ENCODE measurements at places on chromosomes 6 and 20. TPM values are rescaled to one million over a fixed set of nuclear protein-coding genes. Genes with fewer than 3 reads are reported as not detected.

Gene MICB
- total RNA-seq, result 20.7 TPM

Gene OPRL1
- 0.19 TPM for total RNA-seq

Gene CDK19
- 7.3 TPM for total RNA-seq

Gene EGFL8
- 1.4 TPM for total RNA-seq

Gene HLA-DMA
- total RNA-seq, result 6.2 TPM

Gene ACTL10
- 2.7 TPM for total RNA-seq

Gene CCN2
- total RNA-seq, result 323 TPM

Gene CCND3
- total RNA-seq, result 11.6 TPM

Gene BRD2
- total RNA-seq, result 73.2 TPM

Gene SLC44A4
- total RNA-seq, result not detected

Gene MYLK2
- under 0.01 TPM for total RNA-seq

Gene FILIP1
- 0.58 TPM for total RNA-seq

Gene LY6G6C
- total RNA-seq, result under 0.01 TPM

Gene BFSP1
- total RNA-seq, result 2.8 TPM

Gene GSTA2
- not detected for total RNA-seq

Gene NRN1
- under 0.01 TPM for total RNA-seq

Gene PKHD1
- total RNA-seq, result under 0.01 TPM

Gene GJA10
- total RNA-seq, result not detected

Gene UBD
- total RNA-seq, result not detected

Gene ADAM33
- 1.2 TPM for total RNA-seq

Gene COX4I2
- total RNA-seq, result not detected

Gene MYBL2
- total RNA-seq, result 20.1 TPM

Gene MAD2L1BP
- 48.5 TPM for total RNA-seq

Gene LHFPL5
- not detected for total RNA-seq

Gene LTA
- total RNA-seq, result not detected

Gene CDH26
- total RNA-seq, result 0.28 TPM

Gene EBF4
- 0.56 TPM for total RNA-seq

Gene CST11
- total RNA-seq, result not detected

Gene MYCT1
- total RNA-seq, result 22.2 TPM

Gene TP53RK
- total RNA-seq, result 13.2 TPM

Gene DLL1
- total RNA-seq, result 0.38 TPM

Gene SCRT2
- total RNA-seq, result not detected

Gene CLDN20
- total RNA-seq, result not detected

Gene KCNK16
- total RNA-seq, result not detected

Gene FOXC1
- 2.3 TPM for total RNA-seq

Gene KIF13A
- total RNA-seq, result 56.2 TPM

Gene TRIM40
- not detected for total RNA-seq

Gene MROH8
- 0.38 TPM for total RNA-seq

Gene LST1
- not detected for total RNA-seq

Gene PSMA7
- 244 TPM for total RNA-seq

Gene BMP2
- total RNA-seq, result 4.8 TPM

Gene PARD6B
- total RNA-seq, result 1.7 TPM

Gene LGSN
- under 0.01 TPM for total RNA-seq

Gene OR2H1
- total RNA-seq, result not detected

Gene ARHGAP18
- 64.8 TPM for total RNA-seq

Gene PRKN
- 0.58 TPM for total RNA-seq

Gene LCA5
- total RNA-seq, result 7.9 TPM

Gene MPIG6B
- 0.28 TPM for total RNA-seq
